Stimulated activated CD8-positive, alpha-beta memory T cell treated with anti-CD3 and anti-CD28 coated beads, Interleukin-15, amount 100 ng/mL, for 1 hour (primary cell): ENCODE measurements at places on chromosomes 3 and 15.
A peak's percentile ranks its signal among the peaks of the same experiment; 100 is the strongest.

DNA sequence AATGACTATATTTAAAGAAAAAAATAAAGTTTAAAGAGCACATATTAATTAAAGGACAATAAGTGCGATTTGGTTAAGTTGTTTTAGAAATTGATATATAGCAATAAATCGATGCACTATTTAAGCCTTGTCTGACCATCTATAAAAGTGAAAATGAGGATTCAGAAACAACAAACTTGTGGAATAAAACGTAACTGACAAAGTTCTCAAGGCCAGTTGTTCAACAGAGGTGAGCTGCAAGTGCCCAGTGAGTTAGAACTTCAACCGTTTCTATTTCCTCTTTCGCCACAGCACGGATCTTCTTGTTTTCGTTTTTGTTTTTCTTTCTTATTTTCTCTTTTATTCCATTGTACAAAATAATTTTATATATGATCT is 724.9 kb upstream of the ARRDC4 start:
- no peak for DNase-seq

GRCh38 chr3:23663246-23663645 is 142.5 kb upstream of the UBE2E1 start:
- no peak for DNase-seq

DNA sequence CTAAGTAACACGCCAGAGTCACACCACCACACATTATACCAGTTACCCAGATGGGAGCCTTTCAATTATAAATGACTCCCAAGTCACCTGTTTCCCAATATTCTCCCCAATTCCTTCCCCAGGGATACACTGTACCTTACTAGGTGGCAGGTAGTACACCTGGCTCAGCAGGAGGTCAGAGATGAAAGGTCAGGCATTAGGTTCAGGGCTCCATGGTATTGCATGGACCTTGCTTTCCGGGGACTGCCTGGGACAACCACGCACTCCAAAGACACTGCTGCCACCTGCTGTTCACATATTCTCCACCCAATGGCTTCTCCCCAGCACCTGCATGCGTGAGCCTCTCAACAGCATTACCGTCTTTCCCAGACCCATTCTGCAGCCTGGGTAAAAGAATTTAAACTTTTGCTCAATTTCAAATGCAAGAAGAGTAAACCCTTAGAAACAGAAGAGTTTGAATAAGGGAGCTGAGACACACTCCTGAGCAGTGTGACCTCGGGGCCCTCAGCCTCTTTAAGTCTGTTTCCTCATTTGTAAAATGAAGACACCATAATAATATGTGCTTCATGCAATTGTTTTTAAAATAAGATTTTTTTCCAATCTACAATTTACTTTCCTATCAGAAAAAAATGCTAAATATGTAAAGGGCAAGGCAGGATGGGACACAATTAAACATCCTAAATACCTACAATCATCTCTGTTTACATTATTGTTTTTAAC is 28.0 kb upstream of the LACTB start:
- peak; percentile 60 for DNase-seq

- no peak for DNase-seq
These were observed 54.4 kb downstream of the TPRA1 start for GRCh38 chr3:127535901-127536829.

DNA sequence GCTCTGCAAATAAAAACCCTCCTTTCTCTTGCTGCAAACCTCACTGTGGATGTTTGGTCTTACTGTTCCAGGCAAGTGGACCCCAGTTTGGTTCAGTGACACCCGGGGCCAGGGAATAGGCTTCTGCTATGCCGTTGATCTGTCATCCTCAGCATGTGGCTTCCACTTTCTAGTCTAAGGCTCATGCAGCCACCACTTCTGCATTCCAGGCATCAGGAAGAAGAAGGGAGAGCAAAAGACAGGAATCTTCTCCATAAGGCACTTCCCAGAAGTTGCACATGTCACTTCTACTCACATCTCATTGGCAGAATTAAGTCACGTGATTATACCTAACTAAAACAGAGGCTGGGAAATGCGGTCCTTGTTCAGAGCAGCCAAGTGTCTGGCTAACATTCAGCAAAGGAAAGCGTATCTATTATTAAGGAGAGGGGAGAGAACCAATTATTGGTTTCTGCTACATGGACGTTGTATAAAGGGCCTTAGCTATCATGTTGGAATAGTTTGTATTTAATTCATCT is 173.6 kb upstream of the PFN2 start:
- DNase-seq: no peak

DNA sequence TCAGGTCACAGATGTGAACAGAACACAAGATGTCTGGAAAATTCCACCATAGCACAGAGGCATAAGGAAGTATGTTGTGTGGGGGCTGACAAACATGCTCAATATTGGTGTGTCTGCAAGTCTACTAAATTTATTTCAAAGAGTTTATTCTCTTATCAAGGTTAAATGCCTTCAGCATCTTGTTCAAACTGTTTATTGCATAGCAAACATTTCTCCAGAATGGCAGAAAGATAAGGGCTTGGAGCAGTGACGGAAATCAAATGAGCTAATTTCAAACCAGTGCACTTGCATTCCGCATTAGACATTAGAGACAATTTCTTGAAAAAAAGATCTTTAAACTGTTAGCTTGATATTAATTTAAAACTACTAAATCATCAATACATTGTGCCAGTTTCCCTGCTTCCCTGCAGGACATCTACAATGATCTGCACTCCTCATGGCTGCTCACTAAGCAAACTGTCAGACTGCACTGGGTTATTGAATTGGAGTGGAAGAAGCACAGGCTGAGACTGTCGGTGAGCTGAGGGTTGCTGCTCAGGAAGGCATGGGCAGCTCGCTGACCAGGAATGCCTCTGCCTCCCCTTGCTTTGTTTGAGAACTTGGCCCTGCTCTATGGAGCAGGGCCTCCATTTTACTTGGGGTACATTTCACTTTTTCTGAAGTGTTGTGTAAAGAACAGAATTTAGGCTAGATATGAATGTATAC is 89.4 kb downstream of the KCNAB1 start:
- DNase-seq: no peak

GRCh38 chr3:34359064-34359463 is 560.6 kb downstream of the PDCD6IP start:
- DNase-seq: no peak

DNA sequence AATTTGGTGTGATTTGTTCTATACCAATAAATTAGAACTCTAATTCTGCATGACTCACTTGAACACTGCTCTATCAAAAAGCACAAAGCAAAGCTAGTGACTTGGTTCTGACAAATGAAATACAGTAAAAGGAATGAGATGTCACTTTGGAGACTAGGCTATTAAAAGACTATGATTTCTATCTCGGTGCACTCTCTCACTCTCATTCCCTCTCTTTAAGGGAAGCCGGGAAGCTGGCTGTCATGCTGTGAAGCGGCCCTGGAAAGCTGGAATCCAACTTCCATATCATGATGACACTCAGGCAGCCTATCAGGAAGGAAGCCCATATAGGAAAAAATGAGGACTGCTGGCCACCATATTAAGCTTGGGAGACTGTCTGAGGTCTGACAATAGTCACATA is 590.1 kb upstream of the CBLB start:
- DNase-seq: no peak

GRCh38 chr3:106144030-106144429 is 275.2 kb upstream of the CBLB start:
- no peak for DNase-seq

- DNase-seq: no peak
These were observed 15.0 kb downstream of the DCBLD2 start for GRCh38 chr3:98886525-98886924.

- DNase-seq: no peak
These were observed 17.6 kb downstream of the CALML4 start for GRCh38 chr15:68187559-68187958.

DNA sequence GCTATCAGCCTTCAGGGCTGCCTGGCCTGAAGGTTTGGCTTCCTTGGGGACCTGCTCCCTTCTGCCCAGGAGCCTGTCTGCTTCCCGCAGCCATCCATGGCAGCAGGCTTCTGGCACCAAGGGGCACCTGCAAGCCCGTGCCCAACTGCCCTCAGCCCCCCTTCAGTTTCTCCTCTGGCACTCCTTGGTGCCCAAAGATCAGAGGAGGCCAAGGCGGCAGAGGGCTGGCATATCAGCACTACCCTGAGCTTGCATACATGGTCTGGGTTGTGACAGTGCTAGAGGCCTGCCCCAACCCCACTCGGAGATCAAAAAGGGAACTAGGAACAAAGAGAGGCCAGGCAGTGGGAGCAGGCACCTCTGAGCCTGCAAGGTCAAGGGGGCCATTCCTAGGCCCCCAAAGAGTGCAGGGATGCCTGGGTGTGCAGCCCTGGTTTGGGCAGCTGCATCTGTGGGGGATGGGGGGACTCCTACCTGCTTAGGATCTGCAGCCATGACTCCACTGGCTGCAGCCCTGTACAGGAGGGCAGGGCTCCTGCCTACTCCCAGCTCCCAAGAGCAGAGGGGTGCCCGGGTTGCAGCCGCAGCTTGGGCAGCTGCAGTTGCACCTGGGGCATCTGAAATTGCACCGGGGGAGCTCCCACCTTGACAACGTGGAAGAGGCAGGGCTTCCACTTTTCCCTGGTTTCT is 76.2 kb upstream of the TP63 start:
- no peak for DNase-seq

DNA sequence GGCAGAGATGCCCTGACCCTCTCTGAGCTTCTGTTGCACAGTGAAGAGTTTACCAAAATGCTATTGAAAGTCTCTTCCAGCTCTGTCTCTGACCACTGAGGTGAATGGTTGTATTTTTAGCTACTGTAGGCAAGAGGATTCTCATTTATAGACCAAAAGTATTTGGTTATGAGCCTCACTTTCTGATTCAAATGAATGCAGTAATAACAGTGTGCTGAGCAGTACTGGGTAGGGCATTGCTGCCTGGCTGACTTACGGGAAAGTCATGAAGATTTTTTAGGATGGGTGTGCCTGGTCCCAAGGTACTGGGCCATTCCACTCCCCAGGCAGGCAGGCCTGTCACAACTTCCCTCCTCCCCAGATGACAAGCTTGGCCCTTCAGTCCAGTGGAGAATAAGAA is 15.5 kb downstream of the PLA1A start:
- no peak for DNase-seq

DNA sequence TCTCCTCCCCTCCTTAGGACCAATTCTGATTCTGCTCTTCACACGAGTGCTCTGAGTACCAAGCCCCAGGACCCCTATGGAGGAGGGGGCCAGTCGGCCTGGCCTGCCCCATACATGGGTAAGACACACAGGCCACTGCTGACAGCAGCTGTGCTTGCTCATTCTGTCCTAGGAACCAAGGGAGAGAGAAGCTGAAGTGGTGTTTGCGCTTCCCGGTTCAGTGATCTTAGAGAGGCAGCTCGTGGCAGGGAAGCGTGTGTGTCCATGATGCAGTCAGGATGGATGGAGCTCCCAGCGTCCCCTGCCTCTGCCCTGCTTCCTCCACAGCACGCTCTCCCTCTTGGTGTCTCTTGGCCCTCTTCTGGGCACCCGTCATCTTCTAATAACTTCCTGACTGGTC is 77.6 kb downstream of the CRTC3 start:
- no peak for DNase-seq
